NCI-H774 (cell line): ENCODE measurements at places on chromosomes 5 and 9.

- DNase-seq, result no peak
Observed at GRCh38 chr9:131197160-131197911, 72.0 kb downstream of the NUP214 start.

DNA sequence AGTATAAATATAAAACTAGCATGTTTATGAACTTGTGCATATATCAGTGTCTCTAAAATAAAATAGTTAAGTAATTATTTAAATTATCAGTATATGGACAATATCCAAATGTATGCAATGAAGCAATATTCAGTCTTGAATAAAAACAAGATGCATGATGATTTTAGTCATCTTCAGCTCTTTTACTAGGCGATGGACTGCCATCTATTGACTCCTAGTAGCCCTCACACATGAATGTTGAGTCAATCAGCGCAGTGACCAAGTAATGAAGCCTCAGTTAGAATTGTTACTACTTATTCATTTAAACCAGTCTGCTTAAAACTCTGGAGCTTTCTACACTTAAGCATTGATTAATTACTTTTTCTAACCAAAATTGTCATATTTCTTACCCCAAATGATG lies 92.9 kb upstream of the GRHPR start:
- no peak for DNase-seq

DNA sequence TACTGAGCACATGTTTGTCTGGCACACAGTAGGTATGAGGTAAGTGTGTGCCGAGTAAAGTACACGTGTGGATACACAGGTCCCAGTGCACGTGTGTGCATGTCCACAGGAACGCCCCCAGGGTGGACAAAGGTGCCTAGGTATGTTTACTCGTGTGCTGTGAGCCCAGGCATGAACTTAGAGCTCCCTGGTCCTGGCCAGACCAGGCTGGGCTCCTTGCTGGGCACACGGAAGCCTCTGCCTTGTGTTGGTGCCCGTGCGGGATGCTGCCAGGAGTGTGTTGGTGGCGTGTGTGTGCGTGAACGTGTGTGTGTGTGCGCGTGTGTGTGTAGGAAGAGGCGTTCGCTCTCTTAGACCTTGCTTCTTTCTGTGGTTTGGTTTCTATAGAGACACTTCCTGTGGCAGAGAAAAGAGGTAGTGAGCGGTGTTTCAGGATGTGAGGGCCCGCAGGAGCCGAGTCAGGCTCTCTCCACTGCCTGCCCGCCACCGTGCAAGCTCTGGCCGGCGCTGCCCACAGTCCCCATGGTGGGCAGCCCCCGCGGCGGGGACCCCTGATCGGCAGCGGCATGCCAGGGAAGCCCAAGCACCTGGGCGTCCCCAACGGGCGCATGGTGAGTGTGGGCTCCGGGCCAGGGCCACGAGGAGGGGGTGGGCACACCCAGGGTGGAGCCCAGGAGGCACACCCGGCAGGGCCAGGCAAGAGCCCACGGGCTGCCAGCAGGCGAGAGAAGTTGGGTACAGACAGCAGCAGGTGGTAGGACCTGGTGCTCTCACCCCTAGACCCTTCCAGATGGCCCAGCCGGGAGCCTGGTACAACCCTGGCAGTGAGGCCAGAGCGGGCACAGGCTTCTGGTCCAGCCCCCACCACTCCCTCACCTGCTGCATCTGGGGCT lies at the start of gene RGS14:
Gene RGS14 (plus strand): TSS at position 466 of the 893 bp plus-strand sequence. CDS start 101 bp downstream, at position 567.
- peak; percentile 34 for DNase-seq

DNA sequence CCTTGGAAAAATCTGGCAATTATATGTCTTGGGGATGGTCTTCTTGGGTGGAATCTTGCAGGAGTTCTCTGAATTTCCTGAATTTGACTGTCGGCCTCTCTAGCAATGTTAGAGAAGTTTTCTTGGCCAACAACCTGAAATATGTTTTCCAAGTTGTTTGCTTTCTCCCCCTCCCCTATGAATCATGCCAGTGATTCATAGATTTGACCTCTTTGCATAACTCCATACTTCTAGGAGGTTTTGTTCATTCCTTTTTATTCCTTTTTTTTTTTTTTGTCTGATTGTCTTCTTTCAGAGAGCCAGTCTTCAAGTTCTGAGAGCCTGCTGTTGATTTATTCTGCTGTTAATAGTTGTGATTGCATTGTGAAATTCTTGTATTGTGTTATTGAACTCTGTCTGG lies 56.7 kb upstream of the SLC44A1 start:
- no peak for DNase-seq

DNA sequence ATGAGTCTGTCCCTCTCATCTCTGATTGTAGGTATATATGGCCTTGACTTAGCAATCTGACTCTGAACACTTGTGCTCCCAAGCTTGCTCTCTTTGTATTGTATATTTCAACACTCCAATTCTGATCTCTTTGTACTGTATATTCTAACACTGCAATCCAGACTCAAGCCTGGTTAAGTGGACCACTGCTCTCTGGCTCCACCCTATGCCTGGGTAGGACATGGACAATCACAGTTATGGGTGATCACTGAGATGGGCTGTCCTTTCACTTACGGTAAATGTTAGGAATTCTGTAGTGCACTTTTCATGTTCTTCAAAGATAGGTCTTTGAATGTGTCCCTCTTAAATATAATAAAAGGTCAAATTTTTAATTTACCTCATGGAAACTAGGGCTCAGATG lies 165.1 kb downstream of the TLR4 start:
- no peak for DNase-seq

- DNase-seq, result no peak
Observed at GRCh38 chr9:101455656-101456240, 20.2 kb upstream of the ALDOB start.

- no peak for DNase-seq
Observed at GRCh38 chr9:95029720-95030119, 287.8 kb downstream of the FANCC start.

DNA sequence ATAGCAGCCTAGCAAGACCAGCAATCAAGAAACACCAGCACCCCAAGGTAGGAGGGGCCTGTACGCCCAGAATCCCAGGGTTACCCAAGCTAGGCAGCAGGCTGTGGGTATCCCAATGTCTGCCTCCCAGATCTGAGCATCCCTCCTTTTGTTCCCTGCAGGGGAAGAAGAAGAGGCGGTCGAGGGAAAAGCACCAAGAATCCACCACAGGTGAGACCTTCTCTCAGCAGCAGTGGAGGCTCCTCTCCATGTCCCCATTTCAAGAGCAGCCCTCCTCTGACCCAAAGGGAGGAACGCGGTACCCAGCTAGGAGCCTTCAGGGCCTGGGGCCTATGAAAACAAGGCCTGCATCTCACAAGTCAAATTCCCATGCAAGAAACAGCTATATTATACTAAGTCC lies 28.9 kb downstream of the TCF7 start:
- no peak for DNase-seq

DNA sequence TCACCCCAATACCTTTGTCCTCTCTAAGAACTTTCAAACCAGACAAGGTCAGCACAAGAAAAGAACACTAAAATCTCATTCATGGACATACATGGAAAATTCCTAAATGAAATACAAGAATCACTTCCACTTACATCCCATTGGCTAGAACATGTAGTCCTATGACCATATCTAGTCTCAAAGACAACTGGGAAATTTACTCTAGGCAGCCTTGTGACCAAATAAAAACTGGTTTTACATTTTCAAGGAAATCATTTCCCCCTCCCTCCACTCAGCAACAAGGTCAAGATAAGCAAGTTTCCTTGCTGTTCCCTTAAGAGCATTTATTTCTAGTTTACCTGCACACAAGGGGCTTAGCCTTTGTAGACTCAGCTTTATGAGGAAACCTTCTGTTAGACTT lies 20.3 kb upstream of the SERINC5 start:
- no peak for DNase-seq

DNA sequence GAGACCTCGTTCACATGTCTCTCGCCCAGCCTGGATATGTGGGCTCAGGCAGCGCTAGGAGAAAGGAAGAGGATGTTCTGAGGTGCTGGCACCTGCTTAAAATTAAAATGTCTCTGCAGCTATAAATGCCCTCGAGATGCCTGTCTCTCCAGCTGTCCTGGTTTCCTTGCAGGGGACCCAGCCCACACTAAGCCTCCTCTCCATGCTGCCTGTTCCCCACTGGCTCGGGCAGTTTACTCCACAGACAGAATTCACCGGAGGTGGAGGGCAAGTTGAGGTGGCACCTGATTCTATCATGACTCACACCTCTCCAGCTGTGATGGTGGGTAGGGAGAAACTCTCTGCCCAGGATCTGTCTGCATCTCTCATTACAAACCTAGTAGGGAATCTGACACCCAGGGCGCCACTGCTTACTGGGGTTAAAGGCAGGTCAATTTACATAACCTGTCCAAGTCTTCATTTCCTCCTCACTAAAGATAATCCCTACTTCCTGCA lies 420.9 kb downstream of the SPOCK1 start:
- no peak for DNase-seq

- DNase-seq, result no peak
Observed at GRCh38 chr9:126959336-126959735, 44.8 kb downstream of the RALGPS1 start.
